T-cell (primary cell): ENCODE measurements at places on chromosomes 6 and 20. TPM values are rescaled to one million over a fixed set of nuclear protein-coding genes. Genes with fewer than 3 reads are reported as not detected.

DNA sequence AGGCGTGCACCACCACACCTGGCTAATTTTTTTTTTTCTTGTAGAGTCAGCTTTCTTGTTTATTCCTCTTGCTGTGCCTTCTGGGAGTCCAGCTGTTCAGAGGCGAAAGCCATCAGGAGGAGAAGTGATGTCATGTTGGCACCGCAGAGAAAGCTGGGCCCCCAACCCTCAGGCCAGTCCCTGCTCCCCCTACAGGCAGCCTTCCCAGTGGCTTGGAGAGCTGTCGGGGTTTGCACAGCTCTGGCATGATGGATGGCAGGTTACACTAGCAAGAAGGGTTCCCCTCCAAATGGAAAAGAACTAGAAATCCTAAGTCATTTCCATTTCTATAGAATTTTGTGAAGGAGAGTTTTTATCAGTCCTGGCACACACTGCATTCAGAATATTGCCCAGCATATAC is 72.6 kb downstream of the C6orf52 start:
- no peaks in the 10 kb centered on the region for H3K27me3 ChIP-seq
- H3K4me3 ChIP-seq: no peak overlapping the region
- H3K27ac ChIP-seq: no peak overlapping the region
- no peak for DNase-seq
- no peaks in the 10 kb centered on the region for H3K36me3 ChIP-seq

DNA sequence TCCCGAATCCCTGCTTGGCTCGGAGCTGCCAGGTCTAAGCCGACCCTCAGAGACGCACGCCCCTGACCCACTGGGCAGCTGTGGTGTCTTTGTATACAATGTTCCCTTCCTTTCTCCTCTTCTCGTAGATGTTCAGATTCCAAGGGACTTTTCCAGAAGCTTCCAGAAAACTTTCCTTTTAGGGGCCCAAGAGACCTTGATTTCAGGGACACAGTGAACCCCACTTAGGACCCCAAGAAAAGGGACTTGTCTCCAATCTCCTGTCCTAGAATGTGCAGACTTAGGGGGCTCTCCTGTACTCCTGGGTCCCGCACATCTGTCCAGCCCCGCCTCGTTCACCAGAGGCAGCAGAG is 103.5 kb downstream of the EDN3 start:
- peaks cover 18% of the 10 kb centered on the region for H3K4me1 ChIP-seq
- no peak overlapping the region for H3K27ac ChIP-seq

- H3K4me1 ChIP-seq: no peaks in the 10 kb centered on the region
- DNase-seq: no peak
- no peaks in the 10 kb centered on the region for H3K36me3 ChIP-seq
- H3K27me3 ChIP-seq: no peaks in the 10 kb centered on the region
- H3K4me3 ChIP-seq: no peak overlapping the region
Measured at GRCh38 chr20:11247046-11248010, 573.5 kb upstream of the JAG1 start.

DNA sequence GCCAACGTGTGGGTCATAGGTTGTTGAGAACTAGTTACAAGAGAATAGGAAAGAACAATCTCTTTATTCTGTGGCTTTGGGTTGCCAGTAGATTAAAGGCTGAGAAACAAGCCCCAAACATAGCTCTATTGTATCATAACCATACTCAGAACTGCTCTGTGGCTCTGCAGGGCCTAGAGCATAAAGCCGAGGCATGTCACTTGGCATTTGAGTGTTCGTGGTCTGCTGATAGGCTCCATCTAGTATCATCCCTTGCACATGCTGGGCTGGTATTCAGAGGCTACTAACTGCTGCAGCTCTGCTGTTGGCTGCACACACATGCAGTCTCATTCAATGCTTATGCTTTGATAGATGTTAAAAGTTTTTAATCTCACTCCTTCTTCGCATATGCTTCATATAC is 157.9 kb downstream of the OGFRL1 start:
- DNase-seq: no peak
- H3K36me3 ChIP-seq: no peaks in the 10 kb centered on the region
- H3K4me3 ChIP-seq: no peak overlapping the region
- H3K4me1 ChIP-seq: no peaks in the 10 kb centered on the region
- no peak overlapping the region for H3K27ac ChIP-seq

DNA sequence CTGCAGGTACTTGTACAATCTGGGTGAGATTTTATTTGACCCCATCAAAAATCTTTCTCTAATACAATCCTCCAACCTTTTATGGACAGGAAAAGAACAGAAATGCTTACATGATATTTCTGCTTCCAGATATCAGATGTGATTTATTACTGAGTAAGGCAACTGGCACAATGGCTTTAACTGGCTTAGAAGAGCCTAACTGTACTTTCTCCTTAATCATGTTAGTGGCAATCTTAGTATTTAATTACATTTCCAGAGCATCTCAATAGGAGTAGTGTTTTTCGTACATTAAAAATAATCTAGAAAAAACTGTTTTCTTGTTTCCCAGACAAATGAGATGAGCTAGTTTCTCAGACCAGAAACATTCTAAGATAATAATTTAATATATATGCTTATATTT is 251.6 kb downstream of the KCNQ5 start:
- H3K4me3 ChIP-seq: no peak overlapping the region
- H3K27ac ChIP-seq: no peak overlapping the region
- DNase-seq: no peak
- H3K36me3 ChIP-seq: no peaks in the 10 kb centered on the region
- H3K27me3 ChIP-seq: no peaks in the 10 kb centered on the region
- no peaks in the 10 kb centered on the region for H3K4me1 ChIP-seq

GRCh38 chr20:10928841-10929421 is 255.1 kb upstream of the JAG1 start:
- H3K27me3 ChIP-seq: no peaks in the 10 kb centered on the region
- no peak overlapping the region for H3K27ac ChIP-seq
- H3K4me1 ChIP-seq: no peaks in the 10 kb centered on the region
- no peaks in the 10 kb centered on the region for H3K36me3 ChIP-seq
- H3K4me3 ChIP-seq: no peak overlapping the region

GRCh38 chr6:142374091-142374770 is 72.4 kb downstream of the ADGRG6 start:
- H3K27ac ChIP-seq: no peak overlapping the region
- DNase-seq: no peak
- H3K4me1 ChIP-seq: no peaks in the 10 kb centered on the region
- H3K27me3 ChIP-seq: no peaks in the 10 kb centered on the region

DNA sequence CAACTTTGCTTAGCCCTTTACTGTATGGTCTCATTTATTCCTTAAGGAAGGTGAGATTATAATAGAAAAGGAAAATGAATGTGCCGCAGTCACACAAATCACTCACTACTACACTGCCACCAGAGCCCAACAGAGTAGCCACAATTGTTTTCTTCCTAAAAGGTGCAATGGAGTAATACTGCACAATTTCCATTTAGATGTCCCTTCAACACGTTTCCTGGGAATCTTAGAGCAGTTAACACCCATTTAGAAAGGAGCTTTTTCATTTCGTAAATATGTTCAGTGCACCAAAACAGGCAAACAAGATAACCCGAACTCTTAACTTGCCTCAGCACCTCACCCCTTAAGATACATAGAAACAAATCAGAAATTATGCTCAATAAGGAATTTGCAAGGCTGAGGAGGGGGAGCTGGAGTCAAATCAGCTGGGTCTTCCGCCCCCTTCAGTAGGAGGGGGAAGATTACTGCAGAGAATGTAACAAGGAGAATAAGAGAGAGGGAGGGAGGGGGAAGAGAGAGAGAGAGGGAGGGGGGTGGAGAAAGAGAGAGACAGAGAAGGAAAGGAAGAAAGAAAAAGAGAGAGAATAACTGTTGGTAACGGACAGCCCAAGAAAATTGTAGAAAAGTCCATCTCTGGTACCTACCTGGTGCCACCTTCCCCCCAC is 155.5 kb downstream of the BCAS1 start:
- H3K36me3 ChIP-seq: no peaks in the 10 kb centered on the region
- DNase-seq: no peak
- peak overlapping the region; percentile 62 for H3K4me3 ChIP-seq
- no peaks in the 10 kb centered on the region for H3K27me3 ChIP-seq
- H3K4me1 ChIP-seq: peaks cover 7% of the 10 kb centered on the region

DNA sequence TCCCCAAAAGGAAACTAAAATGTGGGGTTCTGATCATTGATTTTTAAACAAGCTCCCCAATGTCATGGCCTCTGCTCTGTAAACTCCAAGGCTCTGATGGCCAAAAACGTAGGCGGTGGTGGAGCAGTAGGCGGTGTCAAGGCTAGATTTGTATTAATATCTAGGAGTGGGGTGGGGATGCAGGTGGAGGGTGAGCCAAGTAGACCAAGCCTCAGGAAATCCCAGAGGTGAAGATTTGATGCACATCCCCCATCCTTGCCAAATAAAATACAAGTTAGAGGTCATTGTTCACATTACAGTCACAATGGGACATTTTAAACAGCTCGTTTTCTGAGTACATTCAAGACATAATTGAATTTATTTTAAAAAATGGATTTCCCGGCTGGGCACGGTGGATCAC is 30.9 kb upstream of the TBC1D7 start:
- no peaks in the 10 kb centered on the region for H3K36me3 ChIP-seq
- no peak overlapping the region for H3K27ac ChIP-seq
- no peaks in the 10 kb centered on the region for H3K27me3 ChIP-seq
- peaks cover 28% of the 10 kb centered on the region for H3K4me1 ChIP-seq

- H3K4me3 ChIP-seq: no peak overlapping the region
- no peak for DNase-seq
- peaks cover 17% of the 10 kb centered on the region for H3K4me1 ChIP-seq
- no peak overlapping the region for H3K27ac ChIP-seq
- peaks cover 3% of the 10 kb centered on the region for H3K36me3 ChIP-seq
Measured at GRCh38 chr6:111680015-111680712, 74.5 kb upstream of the TRAF3IP2 start.

GRCh38 chr6:52106994-52107393 is 19.6 kb upstream of the PKHD1 start:
- H3K36me3 ChIP-seq: no peaks in the 10 kb centered on the region
- peaks cover 14% of the 10 kb centered on the region for H3K27me3 ChIP-seq
- H3K4me3 ChIP-seq: no peak overlapping the region
- DNase-seq: no peak
- H3K4me1 ChIP-seq: no peaks in the 10 kb centered on the region

The OTOR gene
- total RNA-seq: not detected

The ULBP3 gene
- 1.3 TPM for total RNA-seq

The PRKN gene
- 6.1 TPM for total RNA-seq

The HLA-DOA gene
- 6.1 TPM for total RNA-seq

The TAF8 gene
- total RNA-seq: 47.6 TPM

The APOM gene
- 3.6 TPM for total RNA-seq

The OR2H2 gene
- not detected for total RNA-seq
